ENCODE measurements at places on chromosomes 6 and 20.

DNA sequence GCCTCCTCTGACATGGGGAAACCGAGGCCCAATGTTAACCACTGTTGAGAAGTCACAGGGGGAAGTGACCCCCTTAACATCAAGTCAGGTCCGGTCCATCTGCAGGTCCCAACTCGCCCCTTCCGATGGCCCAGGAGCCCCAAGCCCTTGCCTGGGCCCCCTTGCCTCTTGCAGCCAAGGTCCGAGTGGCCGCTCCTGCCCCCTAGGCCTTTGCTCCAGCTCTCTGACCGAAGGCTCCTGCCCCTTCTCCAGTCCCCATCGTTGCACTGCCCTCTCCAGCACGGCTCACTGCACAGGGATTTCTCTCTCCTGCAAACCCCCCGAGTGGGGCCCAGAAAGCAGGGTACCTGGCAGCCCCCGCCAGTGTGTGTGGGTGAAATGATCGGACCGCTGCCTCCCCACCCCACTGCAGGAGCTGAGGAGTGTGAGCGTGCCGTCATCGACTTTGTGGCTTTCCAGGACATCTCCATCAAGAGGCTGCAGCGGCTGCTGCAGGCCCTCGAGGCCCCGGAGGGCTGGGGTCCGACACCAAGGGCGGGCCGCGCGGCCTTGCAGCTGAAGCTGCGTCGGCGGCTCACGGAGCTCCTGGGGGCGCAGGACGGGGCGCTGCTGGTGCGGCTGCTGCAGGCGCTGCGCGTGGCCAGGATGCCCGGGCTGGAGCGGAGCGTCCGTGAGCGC is 1.6 kb downstream of the TNFRSF6B start:
- DNase-seq, result no peak

GRCh38 chr20:41004531-41005360 is 23.9 kb upstream of the TOP1 start:
- no peak for DNase-seq

- DNase-seq, result peak; percentile 28
Measured at GRCh38 chr6:34484899-34485298, 19.0 kb downstream of the PACSIN1 start.

DNA sequence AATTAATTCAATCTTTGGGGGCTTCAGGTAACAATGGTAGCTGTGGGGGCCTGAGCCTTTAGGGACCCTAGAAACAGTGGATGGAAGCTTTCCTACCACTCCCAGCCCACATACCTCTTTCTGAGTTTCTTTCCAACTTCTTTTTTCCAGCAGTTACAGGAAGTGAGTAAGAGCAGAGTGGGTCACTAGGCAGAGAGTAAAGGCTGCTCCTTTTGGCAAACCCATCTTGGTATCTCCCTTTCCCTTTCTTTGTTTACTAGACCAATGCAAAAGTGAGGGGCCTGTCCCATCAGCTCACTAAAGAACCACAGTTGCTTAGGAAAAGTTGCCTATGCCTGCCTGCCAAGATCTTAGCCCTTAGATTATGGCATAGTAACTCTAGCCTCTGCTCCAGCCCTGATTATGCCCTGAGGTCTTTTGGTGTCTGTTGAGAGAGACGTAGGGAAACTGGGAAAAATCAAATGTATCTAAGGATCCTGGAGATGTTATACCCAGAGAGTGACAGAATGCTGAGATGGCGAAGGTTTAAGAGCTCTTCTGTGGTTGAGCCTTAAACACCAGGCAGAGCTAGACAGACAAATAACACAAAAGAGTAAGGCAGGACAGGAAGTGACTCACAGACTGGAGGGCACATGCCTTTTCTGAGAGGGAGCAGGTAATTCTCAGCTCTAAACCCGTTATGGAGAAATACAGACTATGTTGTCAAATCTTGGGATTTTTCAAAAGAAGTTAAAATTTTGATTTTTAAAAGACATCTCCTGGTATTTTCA is 31.3 kb downstream of the TRMT6 start:
- DNase-seq, result no peak

GRCh38 chr6:25326960-25327359 is 47.8 kb downstream of the CARMIL1 start:
- no peak for DNase-seq

DNA sequence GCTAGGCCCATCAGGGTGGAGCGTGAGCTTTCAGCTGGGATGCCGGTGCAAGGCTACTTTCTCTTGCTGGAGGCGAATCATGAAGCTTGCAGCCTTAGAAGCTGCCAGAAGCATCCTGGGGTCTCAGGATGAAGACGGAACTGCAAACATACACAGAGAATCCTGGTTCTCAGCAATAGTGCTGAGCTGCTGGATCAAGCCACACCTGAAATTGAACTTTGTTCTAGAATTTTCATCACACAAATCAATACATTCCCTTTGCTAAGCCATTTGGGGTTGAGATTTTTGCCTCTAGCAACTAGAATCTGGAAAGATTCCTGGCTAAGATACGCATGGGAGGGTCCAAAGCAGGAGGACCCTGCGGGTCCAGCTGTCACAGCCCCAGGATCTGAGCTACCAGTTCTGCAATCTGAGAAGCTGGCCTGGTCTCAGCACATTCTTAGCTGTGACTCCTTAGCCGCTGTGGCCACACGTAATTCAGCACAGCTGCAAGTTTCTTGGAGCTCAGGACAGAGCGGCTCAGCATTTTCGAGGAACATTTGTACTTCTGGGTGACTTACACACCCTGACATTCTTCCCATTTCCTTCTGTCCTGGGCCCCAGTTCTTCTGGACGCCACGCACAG is 6.6 kb upstream of the ARFGAP1 start:
- DNase-seq, result no peak

DNA sequence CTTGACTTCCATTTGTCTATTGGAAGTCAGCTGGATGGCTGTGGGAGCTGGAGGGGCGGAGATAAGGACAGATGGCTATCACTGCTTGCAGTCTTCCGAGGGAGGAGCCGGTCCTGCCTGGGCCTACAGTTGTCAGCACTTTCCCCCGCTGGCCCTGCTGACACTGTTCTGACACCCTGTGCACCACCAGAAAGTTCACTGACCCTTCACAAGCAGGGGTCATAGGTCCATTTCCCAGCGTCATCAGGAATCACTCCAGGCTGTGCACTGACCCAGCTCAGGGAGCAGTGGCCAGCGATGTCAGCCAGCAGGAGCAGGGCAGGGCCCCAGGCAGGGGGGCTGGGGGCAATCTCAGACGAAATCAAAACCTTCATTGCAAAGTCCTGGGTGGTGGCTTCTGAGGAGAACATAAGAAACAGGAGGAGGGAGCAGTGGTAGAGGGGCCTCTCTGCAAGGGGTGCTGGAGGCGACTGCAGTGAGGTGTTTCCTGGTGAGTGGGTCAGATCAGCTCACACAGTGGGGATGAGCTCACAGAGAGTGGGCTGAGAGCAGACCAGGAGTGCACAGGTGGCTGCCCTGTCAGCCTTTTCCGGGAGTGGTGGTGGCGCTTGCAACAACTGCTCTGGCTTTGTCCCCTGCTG is 26.5 kb upstream of the PLEKHG1 start:
- DNase-seq, result no peak

DNA sequence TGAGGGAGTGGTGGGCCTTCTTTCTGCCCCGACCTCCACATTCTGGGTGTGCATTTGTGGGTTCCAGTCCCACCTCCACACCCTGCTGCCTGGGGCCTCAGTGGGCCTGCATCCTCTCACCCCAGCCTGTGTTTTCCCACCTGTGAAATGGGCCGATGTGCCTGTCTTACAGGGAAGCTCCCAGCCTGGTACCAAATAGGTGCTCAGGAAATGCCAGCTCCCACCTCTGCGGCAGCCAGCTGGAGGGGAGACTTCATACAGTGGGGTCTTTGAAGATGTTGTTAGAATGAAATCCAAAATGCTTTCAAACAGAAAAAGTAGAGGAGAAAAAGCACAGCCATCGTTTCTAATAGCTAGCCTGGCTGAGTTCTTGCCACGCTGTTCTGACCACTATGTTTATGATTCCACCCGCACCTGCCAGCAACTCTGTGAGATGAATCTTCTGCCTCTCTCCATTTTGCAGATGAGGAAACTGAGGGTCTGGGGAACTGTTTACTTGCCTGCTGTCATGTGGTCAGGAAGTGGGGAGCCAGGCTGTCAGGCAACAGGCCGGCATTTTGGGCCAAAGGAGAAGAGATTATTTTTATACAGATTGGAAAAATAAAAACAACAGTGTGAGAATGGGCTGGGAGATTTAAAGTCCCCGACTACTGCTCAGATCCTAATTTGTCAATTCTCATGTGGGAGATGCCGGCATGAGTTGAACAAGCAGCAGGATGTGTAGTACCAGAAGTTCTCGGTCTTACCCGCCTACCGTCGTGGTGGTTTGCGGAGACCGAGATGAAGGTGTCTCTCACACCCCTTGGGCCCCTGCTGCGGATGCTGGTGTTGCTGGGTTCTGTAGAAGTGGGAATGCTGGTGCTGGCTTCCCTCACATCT is 4.6 kb downstream of the TMEM181 start:
- no peak for DNase-seq

DNA sequence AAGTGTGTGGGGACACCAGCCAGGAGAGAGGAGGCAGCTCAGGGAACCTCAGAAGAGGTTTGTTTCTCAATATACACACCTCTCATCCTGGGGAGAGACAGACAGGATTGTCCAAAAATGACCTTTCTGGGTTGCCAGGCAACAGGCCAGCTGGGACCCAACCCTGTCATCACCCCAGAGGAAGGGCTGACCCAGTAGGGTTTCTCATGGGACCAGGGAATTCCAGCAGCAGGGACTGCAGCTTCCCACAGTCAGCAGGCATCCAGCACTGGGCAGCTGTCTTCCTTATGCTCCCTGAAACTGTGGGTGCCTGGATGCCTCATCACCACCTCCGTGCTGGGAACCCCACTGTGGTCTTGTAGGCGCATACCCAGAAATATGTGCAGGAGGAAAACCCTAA is 1.3 kb downstream of the C20orf202 start:
- no peak for DNase-seq

GRCh38 chr20:62318400-62319345 is 15.9 kb downstream of the ADRM1 start:
- no peak for DNase-seq

DNA sequence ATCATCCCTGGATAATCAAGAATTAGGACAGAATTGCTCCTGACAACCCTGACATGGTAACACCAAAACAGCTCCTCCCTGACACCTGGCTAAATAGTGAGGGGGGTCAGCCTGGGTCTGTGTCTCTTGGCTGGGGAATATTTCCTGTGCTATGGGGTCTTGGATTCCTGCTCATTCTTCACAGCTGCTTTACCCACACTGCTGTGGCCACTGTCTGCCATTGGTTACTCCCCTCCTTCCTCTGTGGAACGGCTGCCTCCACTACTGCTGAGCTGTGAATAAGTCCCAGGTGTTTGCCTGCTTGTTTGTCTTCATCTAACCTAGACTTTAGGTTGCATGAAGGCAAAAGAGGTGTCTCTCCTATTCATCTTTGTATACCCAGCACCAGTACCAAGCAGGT is 33.9 kb upstream of the TXLNB start:
- DNase-seq, result no peak

DNA sequence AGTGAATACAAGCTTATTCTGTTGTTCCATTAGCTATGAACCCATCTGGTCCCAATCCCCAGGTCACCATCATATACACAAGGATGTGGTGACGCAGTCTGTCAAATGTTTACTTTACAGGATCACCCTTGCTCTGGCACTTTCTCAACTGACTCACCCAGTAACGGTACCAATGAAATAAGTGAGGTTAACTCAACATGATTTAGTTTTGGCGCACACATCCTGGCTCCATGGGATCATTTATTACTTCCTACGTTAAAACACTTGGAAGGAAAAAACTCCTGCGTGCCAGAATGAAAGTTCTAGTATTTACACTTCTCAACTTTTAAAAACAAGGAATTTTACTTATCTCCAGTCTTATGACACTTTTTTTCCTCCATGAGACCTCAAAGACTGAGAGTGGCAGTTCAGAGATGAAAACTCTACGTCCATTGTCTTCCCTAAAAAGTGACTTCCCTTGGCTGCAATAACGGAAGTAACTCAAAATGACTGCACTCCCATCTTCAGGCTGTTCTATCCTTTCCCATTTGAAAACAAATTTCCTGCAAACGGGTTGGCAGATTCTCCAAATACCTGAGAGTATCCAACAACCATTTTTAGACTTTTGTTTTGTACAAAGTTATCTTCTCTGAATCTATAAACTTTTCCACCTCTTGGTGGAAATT is 15.9 kb downstream of the AGPAT4 start:
- no peak for DNase-seq

DNA sequence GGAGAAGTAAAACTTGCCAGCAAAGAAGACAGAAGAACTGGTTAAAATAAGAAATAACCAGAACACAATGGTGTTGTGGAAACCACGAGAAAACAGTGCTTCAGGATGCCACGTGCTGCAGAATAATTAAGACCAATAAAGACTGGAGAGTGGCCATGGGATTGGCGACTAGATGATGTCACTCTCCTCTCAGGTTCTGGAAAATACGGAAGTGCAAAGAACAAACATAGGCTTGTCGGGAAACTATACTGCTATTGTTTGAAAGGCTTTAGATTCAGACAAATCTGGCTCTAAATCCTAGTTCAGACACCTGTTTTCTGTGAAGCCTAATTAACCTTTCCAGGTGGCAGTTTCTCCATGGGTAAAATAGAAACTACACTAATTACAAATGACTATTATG is 138.4 kb upstream of the STXBP5 start:
- DNase-seq, result no peak

GRCh38 chr6:29561606-29562181 is 2.2 kb upstream of the UBD start:
- no peak for DNase-seq

DNA sequence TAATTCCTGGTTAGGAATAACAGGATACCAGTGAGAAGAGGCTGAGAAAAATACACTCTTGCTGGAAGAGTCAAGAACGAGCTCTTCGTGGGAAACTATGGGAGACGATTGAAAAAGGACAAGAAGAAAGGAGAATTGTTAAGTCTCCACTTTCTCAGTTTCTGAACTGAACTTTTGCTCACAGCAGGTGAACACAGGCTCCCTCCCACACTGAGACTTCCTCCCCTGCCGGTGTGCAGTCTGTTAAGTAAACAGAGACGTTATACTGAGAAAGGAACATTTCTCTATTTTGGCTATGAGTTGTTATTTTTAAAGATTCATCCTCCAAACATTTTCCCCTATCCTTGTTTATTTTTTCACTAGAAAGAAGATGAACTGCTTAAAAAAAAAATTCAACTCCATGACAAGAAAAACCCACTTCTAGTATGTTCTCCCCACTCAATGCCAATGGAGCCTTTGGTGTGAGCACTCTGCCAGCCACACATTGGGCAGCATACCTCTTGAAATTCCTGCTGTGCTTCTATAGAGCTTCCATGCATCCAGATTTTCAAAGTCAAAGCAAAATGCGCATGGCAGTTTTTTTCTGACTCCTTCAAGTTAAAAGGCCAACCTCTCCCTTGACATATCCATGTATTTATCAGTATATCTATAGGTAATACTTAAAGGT is 250.5 kb downstream of the ESR1 start:
- DNase-seq, result no peak

- no peak for DNase-seq
Measured at GRCh38 chr6:76000629-76001028, 71.8 kb downstream of the IMPG1 start.

GRCh38 chr6:1170794-1171193 is 141.1 kb upstream of the FOXQ1 start:
- no peak for DNase-seq

Measured in HCT116 (cell line).